ENCODE measurements at places on chromosomes 12 and 14.
A peak's percentile ranks its signal among the peaks of the same experiment; 100 is the strongest.

GRCh38 chr12:83143950-83144349 is 457.2 kb downstream of the TMTC2 start:
- no peak for DNase-seq

GRCh38 chr12:19312637-19313036 is 126.7 kb upstream of the AEBP2 start:
- no peak for DNase-seq

GRCh38 chr14:57018065-57018464 is 207.8 kb upstream of the OTX2 start:
- DNase-seq: no peak

DNA sequence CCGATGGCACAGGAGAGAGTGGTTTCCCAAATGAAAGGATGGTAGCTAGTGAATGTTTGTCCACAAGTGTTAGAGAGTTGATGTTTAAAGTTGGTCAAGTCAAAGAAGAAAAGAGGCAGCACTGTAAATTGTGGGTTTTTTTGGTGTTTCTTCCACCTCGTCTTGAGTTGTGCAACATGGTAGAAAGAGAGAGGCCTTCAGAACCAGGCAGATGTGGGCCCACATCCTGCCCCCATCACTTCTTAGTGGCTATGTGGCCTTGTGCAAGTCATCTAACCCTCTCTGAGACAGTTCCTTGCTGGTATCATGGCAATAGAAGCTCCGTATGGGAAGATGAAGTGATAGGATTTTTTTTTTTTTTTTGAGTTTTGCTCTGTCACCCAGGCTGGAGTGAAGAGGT is 60.8 kb downstream of the NDUFA12 start:
- DNase-seq: no peak

- peak; percentile 88 for DNase-seq
Observed at GRCh38 chr14:85531587-85532373, 1.8 kb downstream of the FLRT2 start.

- no peak for DNase-seq
Observed at GRCh38 chr14:66115740-66116502, 370.2 kb upstream of the CCDC196 start.

DNA sequence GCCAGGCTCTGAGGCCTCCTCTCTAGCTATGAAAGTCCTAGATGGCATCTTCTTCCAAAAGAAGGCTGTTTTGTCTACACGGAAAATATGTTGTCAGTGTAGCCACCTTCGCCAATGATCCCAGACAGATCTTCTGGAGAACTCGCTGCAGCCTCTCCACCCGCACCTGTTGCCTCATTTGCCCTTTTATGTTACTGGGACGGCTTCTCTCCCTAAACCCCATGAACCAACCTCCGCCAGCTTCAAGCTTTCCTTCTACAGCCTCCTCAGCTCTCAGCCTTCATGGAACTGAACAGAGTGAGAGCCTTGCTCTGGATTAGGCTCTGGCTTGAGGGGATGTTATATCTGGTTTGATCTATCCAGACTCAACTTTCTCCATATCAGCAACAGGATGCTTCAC is 10.8 kb downstream of the P2RX2 start:
- DNase-seq: no peak

GRCh38 chr12:47949441-47950341 is 13.7 kb upstream of the TMEM106C start:
- peak; percentile 72 for DNase-seq

DNA sequence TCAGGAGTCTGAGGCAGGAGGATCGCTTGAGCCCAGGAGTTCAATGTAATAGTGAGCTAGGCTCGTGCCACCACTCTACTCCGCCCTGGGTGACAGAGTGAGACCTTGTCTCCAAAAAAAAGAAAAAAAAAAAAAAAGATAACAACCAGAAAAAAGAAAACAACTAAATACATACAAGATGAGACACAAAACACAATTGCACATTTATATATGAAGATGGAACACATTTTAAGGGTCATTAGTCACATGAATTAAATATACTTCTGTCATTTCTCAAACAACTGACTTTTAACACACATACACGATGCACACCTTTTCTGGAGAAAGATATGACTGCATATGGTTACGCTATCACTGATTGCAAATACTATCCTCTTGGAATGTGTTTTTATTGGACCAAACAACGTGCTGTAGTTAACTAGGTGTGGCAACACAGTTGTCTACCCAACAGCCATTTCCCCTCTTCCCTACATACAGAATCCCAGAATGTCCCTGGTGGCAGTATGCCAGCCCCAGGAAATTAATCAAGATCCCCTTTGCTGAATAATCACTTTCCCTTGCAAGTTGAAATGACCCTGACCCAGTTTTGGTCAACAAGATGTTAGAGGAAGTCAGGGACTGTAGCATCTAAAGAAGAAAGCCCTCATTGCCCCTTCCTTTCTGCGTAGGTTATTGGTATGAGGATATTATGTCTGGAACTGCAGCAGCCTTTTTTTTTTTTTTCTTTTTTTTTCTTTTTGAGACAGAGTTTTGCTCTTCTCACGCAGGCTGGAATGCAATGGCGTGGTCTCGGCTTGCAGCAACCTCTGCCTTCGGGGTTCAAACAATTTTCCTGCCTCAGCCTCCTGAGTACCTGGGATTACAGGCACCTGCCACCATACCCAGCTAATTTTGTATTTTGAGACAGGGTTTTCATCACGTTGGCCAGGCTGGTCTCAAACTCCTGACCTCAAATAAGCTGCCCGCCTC is 5.6 kb upstream of the MYL6B start:
- no peak for DNase-seq

DNA sequence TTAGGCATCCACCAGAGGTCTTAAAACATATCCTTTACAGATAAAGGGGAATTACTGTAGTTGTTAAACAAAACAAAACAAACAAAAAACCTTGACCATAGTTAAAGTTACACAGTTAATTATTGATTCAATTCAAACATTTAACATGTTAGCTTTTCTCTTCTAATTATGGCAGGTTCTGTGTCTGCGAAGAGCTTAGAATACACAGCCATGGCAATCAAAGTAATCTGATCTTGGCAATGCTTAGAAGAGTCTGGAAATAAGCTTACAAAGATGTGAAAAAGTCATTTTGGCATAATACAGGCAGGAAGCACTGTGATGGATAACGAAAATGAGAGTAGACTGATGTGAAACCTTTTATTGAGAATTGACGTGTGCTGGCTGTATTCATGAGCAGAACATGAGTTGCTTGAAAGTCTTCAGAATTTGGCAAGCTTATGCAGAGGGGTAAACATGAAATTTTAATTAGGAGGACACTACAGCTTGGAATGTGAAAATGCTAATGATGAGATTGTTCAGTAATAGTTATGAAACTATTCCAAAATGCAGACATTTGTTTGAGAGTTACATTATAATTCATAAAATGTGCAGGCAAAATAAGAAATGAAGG is 629.6 kb downstream of the FSCB start:
- DNase-seq: no peak

DNA sequence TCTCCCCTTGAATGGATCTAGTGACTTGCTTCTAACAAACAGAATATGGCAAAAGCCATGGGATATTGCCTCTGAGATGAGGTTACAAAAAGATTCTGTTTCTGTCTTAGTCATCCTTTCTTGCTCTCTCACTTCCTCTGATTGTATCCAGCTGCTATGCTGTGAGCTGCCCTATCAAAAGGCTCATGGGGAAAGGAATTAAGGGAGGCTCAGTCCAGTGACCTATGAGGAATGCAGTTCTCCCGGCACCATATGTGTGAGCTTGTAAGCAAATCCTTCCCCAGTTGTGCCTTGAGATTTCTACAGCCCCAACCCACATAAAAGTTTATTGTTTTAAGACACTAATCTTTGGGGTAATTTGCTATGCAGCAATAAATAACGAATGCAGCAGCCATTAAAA is 183.1 kb downstream of the KLHL28 start:
- DNase-seq: peak; percentile 61

GRCh38 chr12:13275241-13276085 is 78.9 kb downstream of the EMP1 start:
- no peak for DNase-seq

DNA sequence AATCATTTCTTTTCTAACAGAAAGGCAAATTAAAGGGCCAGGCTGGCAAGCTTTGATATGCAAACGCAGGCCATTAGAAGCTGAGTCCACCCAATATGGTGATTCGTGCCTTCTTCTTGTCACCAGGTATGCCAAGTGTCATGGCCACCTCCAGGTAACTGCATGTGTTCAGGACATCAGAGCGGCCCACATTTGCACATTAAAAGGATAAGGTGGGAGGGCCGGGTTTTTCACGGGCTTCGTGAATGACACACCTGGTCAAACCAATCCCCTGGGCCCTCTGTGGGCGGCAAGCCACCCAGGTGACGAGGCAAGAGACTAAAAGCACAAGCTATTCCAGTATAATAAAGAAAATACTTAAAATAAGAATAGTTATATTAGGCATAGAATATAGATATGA is 75.9 kb upstream of the TSPAN11 start:
- DNase-seq: no peak

GRCh38 chr14:87996291-87996592 is 3.3 kb upstream of the GALC start:
- no peak for DNase-seq

DNA sequence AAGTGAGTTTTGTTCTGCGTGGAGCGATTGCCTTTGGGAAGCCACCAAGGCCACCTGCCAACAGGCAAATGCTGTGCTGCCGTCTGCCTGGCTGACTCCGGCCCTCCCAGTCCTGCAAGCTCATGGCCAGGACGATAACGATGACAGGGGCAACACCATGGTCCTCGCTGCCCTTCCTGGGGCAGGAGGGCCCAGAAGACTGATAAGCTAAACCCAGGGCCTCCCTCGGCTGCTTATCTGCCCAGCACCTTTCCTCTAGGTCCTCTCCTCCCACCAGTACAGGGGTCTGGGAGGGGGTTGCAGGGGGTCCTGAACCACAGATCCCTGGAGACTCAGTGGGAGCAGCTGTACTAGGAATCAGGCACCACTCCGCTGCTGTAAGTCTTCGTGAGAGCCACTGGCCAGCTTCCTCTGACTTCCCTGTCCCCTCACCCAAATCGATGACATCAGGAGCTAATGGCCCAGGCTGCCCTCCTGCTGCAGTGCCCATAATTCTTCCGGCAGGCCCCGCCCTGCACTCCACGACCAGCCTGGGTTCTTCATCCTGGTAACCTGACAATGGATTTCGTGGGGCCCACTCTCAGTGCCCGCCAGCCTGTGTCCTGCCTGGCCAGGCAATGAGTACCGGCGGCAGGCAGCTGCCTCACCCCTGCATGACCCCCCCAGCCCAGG is 5.1 kb downstream of the ANKRD9 start:
- DNase-seq: no peak

DNA sequence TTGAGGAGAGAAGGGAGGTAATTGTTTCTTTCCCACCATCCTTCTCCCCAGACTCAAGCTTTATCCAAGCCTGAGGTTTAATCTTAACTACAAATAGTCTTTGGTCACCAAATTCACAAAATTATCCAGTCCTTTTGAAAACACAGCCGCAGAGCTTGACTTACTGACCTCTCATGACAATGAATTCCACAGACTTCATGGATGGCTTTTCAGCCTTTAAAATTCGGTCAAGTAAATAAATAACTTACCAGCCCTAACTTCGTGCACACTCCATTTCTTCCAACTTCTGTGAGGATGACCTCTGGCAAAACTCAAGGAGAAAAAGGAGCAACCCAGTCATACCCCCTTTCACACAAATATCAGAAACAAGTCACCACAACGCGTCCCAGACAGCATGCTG is 137.0 kb upstream of the CDKN3 start:
- DNase-seq: no peak

GRCh38 chr12:130872179-130873096 is 572 bp downstream of the RAN start:
- DNase-seq: peak; percentile 17

GRCh38 chr12:5476356-5476755 is 44.4 kb downstream of the NTF3 start:
- DNase-seq: no peak

GRCh38 chr12:82876075-82876474 is 189.4 kb downstream of the TMTC2 start:
- no peak for DNase-seq

GRCh38 chr12:53961025-53961761 is 6.5 kb downstream of the HOXC12 start:
- no peak for DNase-seq

DNA sequence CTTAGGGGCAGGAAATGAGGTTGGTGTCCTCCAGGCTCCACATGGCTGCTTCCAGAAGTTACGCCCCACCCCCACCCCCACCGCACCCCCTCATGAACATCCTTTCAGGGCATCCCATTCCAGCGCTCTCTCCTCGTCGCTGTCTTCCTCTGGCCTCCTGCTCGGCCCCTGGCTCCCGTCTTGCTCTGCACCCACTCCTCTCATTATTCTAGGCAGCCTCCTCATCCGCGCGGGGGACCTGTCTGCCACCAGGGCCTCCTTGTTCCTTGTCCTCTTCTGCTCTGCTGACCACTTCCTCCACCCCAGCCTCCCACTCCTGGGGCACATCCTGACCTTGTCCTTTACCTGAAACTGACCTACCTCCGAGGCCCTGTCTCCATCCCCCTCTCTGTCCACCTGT is 29.8 kb upstream of the PLEKHG6 start:
- DNase-seq: no peak

DNA sequence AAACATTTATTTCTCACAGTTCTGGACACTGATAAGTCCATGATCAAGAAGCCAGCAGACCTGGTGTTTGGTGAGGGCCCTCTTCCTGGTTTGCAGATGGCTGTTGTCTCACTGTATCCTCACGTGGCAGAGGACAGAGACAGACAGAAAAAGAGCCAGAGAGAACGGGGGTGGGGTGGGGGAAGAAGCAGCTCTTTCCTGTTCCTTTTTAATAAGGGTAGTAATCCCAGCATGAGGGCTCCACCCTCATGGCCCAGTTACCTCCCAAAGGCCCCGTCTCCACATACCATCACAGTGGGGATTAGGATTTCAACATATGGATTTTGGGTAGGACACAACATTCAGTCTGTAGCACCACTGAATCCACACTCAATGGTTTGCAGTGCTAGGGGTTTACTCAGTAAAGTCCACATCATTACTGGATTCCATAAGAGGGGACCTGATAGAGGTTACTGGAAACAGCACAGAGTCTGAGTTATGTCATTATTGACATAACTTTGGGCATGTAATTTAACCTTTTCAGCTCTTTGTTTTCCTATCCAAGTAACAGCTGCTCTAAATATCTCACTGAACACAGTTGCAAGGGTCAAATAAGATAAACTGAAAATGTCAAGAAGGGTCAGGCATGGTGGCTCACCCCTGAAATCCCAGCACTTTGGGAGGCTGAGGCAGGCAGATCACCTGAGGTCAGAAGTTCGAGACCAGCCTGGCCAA is 53.2 kb downstream of the RPAP3 start:
- peak; percentile 9 for DNase-seq

- no peak for DNase-seq
Observed at GRCh38 chr14:87492561-87492960, 500.4 kb downstream of the GALC start.

GRCh38 chr14:64520699-64521098 is 16.1 kb downstream of the ZBTB1 start:
- no peak for DNase-seq
